ENCODE measurements at places on chromosomes 5 and 9.

DNA sequence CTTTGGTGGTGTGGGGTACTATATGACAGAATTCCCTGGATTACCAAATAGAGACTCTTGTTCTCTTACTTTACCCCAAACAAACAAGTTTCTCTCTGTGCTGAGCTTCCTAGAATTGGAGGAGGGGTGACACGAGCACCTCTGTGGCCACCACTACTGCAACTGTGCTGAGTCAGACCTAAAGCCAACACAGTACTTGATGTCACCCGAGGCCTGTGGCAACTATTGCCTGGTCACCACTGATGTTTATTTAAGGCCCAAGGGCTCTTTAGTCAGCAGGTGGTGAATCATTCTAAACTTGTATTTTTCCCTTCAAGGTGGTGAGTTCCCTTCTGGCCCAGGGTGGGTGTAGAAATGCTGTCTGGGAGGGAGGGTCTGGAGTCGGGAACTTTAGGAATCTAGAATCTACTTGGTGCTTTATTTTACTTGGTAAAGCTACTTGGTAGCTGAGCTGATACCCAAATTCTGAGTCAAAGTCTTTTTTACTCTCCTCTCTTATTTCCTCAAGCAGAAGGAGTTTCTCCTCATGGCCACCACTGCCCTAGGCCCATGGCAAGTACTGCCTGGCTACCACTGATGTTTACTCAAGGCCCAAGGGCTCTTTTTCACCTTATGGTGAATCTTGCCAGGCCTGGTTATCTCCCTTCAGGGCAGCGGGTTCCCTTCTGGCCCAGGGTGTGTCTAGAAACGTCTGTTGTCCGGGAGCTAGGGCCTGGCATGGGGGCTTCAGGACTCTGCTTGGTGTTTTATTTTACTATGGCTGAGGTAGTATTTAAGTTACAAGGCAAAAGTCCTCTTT, 9.8 kb downstream of the LURAP1L start:
- no peak for DNase-seq

DNA sequence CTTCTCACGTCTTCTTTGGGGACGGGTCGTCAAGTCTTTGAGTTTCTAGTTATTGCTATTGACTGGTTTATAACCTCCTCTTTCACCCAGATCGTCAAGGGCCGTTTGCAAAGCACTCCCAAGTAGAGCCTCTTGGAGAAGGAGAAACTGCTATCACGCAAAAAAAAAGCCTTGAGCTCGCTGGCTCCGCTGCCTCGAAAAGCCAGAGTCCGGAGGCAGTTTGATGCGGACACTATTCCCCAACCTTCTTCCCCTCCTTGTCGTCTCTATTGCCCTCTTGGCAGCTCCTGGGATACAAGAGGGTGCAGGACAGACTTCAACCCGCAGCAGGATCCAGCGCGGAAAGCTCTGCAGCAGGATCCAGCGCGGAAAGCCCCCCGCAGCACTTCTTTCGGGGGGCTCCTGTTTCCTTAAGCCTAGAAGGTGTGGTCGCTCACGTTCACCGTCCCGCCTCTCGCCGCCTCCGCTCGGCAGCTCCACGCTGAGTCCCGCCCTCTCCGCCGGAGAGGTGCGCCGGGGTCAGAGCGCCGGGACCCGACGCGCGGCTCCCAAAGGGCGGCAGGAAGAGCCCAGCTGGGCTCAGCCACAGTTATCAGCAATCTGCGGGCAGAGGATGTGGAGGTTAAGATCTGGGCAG, at the start of gene PCDHAC1:
Gene PCDHAC1, plus strand, starts transcription at position 494 of the 637 bp plus-strand sequence. CDS start 594 bp downstream, outside the sequence.
- DNase-seq = no peak

DNA sequence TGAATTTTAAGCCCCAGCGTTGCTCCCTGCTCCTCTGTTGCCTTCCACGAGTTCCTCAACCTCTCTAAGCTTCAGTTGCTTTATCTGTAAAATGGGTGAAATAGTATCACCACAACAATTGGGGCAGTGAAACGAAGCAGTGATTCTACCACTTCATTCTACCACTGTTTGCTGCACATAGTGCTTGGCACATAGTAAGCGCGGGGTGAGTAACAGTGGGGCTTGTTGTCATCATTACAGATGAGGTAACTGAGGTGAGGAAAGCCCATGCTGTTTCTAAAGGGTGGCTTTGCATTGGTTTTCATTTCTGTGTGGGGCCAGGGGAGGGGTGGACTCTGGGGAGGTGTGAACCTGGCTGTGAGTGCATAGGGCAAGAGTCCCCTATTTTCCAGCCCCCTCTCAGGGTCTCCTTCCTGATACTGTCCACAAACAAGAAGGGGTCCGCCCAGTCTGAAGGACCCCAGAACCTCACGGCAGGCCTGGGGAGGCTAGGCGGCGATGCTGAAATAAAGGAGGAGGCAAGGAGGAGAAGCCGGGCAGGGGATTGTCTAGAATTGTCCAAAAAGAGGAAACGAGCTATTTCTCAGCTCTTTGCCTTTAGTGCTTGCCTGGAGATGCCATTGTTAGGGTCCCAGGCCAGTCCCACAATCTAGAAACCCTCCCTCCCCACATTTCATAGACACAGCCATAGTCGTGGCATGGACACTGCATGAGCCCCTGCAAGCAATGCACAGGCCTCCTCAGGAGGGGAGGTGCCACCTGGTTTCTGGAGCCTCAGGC, 65.6 kb downstream of the IL6ST start:
- no peak for DNase-seq

GRCh38 chr5:140399979-140400729, 1.5 kb upstream of the ANKHD1 start:
- no peak for DNase-seq

GRCh38 chr9:130823435-130823834, 11.6 kb upstream of the ABL1 start:
- no peak for DNase-seq

- no peak for DNase-seq
Observed at GRCh38 chr5:34719029-34719428, 62.9 kb downstream of the RAI14 start.

DNA sequence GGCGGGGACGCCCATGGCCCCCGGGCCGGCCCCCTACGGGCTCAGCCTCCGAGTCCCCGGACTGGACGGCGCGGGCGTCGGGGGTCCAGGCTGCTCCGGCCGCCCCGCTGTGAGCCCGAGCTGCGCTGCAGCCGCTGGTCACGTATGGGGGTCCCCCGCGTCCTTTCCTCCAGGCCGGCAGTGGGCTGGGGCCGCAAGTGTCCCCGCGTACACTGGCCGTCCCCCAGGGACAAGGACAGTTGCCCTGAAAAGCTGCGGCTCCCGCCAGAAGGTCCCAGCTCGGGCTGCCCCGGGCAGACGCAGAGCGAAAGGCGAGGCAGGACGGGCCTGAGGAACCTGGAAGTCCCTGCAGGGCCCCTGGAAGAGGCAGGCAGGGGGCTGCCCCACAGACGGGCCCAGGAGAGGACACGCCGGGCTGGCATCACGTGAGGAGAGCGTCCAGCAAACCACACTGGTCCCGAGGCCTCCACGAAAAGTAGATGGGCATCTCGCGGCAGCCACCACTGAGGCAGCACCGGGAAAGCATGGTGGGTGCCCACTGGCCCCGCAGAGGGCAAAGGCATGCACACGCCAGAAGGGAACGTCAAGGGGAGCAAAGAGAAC, 3.3 kb upstream of the NKD2 start:
- DNase-seq = no peak

GRCh38 chr9:112112519-112112918, 62.6 kb downstream of the SUSD1 start:
- DNase-seq = no peak

DNA sequence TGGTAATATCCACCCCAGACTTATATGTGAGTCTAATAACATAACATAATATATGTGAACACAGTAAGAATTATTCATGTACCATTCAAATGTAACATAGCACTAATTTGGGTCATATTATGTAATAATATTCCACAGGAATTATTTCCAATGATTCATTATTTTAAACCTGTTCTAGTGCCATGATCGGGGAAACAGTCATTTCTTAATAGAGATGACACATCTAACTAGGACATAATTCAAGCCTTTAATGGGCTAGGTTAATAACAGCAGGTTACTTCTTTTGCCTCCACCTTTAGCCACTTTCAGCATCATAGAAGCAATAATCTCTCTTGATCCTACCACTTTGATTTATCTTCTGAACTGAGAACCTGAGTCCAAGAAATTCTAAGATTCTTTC, 12.3 kb downstream of the SPINK9 start:
- no peak for DNase-seq

DNA sequence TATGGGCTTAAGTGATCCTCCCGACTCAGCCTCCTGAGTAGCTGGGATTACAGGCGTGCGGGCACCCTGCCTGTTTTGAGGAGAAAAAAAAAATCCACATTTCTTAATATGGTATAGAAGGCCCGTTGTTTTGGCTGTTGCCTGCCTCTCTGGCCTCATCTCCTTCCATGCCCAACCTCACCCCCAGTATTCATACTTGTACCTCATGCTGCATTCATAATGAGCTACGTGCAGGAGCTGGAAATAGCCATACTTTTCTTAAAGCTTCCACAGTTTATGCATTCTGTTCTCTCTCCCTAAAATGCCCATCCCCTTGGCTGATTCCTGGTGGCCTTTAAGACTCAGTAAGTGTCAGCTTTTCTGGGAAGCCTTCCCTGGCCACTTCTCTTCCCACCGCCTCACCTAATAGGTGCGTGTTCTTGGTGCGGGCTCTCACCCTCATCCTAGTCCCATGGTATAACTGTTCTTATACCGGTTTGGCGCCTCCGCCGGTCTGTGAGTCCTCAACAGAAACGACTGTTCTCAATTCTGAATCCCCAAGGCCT, 2.1 kb upstream of the TPM2 start:
- DNase-seq = no peak

DNA sequence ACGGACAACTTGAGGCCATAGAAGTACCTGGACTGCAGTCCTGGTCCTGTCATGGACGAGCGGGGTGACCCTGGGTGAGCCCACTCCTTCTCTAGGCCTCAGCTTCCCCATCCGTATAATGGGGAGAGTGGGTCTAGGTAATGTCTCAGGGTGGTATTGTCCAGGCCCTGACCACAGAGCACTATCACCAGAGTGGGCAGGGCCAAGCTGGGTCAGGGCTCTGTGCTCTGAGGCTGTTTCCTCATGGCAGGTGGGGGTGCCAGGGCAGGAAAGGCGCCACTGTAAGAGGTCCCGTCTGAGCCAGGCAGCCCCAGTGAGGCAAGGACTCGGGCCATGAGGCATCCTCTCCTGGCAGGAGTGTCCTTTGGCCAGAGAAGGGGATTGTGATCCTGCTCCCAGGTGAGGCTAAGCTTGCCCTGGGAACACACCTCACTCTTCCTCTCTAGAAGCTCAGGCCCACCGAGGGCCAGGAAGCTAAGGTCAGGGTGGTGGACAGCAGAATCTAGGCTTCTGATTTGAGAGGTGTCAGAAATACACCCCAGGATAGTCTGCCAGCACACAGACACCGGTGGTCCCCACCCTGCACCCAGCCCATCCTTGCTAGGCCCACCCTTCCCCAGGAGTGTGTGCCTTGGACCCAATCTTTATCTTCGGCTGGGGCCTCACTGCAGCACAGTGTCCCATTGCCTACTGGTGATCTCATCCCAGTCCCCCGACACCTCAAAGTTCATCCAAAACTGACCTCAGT, 1.5 kb upstream of the MYOZ3 start:
- no peak for DNase-seq

DNA sequence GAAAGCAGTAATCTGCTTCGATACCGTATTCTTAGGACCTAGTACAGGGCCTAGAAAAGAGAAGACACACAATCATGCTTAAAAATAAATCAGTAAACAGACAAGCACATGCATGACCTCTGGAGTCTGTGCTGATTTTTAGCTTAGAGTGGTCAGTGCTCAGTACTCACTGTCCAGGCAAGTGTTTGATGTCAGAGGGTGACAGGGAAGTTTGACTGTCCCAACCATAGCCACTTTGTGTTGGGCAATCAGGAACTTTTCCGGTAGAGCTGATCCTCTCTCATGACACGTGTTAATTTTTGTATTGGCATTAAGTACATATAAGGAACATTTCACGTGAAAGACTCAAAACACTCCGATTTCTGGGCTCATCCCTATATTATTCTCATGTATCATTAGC, 464.7 kb upstream of the KLF4 start:
- DNase-seq = no peak

GRCh38 chr5:138331449-138332368, at the start of gene CDC25C:
CDC25C (minus strand) TSS chr5:138331804; CDS start chr5:138331180, 624 bp downstream.
- DNase-seq = peak; percentile 98

- DNase-seq = no peak
Observed at GRCh38 chr5:125232779-125233230, 486.4 kb upstream of the ZNF608 start.

DNA sequence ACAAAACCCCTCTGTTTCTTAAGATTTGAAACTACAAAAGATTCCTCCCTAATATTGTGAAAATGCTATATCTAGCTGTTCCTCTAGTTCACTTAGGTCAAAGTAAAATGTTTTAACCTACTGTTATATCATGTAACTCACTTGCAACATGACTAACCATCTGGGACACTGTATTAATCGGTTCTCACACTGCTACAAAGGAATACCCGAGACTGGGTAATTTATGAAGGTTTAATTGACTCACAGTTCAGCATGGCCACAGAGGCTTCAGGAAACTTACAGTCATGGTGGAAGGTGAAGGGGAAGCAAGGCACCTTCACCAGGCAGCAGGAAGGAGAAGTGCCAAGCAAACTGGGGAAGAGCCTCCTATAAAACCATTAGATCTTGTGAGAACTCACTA, 34.7 kb downstream of the DIMT1 start:
- DNase-seq = no peak

DNA sequence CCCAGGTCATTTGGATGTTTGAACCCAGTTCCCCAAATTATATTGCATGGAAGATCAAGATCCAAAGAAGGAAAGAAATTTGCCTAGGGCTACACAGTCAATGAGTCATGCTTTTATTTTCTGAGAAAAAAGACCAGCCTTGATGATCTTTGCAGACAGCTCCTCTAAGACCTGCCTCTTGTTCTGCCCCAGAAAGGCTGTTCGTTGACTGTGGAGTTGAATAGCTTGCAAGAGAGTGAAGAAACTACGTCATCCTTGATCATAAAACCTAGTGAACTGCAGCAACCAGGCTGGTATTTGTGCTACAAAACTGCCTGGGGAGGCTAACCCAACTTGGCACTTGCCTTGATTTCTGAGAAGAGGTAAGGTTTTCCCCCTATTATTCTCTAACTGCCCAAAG, 263.9 kb downstream of the PAPPA start:
- DNase-seq = no peak

GRCh38 chr9:135835131-135835530, 72.2 kb downstream of the CAMSAP1 start:
- no peak for DNase-seq

DNA sequence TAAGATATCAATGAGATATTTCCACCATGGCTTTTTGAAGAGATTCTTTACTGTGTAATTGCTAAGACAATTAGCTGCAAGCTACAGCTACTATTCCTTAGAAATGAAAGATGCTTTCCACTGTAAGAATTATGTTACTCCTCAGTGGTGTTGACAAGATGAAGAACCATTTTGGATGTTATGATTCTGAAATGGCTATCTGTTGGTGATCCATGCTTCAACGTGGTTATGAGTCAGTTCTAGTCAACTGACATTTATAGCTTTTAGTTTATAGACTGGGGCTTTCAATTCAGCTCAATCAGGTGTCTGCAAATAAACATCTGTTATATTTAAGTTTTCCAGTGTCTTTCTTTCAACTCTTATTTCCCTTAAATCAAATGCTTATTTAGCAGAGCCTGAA, 93.7 kb downstream of the SGCD start:
- no peak for DNase-seq

- DNase-seq = no peak
Observed at GRCh38 chr5:6418679-6419276, 29.9 kb upstream of the UBE2QL1 start.

Measured in activated CD4-positive, alpha-beta T cell treated with anti-CD3 and anti-CD28 coated beads, Interleukin-2, amount 50 U/mL, for 48 hours (primary cell).